ENCODE measurements at places on chromosomes 2 and 18. TPM values are rescaled to one million over a fixed set of nuclear protein-coding genes. Genes with fewer than 3 reads are reported as not detected.

The TBC1D8 gene
- total RNA-seq = 8.8 TPM

The SCYGR4 gene
- not detected for total RNA-seq

The CIB4 gene
- not detected for total RNA-seq

DNA sequence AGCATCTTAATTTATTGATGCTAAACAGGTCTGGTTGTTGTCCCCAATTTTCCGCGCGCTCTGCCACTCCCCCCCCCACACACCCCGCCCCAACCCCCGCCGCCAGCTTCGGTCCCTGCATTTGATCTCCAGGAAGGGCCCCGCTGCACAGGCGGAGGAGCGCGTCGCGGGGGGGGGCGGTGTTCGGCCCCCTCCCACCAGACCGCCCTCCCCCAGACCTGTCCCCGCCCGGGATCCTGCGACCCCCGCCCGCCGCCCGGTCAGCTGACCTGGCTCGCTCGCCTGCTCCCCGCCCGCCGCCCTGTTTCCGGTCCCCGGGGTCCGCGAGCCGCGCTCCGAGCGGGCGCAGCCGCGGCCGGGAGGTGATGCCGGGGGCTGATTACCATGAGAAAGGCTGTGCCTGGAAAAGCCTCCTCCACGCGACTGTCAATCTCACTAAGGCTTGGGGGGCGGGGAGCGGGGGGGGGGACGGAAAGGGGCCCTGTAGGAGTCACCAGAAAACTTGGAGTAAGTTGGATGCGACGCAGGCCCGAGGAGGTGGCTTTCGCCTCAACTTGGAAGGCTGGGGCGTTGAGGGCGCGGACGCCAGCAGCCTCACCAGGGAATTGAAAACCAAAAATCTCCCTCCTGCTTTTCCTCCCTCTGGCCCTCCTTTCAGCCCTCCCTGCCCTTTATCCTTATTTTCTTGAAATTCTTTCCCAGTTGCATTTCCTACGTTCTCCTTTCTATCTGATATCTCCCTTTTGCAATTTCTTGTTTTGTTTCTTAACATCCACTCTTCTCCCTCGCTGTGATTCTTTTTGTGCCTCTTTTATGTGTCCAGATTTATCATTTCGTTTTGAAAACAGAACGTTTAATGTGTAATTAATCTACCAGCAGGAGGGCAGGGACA lies 4.4 kb upstream of the ZEB2 start:
- DNase-seq = peak; percentile 67

- no peak for DNase-seq
These were observed 10.0 kb downstream of the NT5DC4 start for GRCh38 chr2:112730791-112731190.

- DNase-seq = no peak
These were observed 43.7 kb downstream of the MYO3B start for GRCh38 chr2:170221317-170222288.

- no peak for DNase-seq
These were observed 18.0 kb downstream of the ANKRD44 start for GRCh38 chr2:197292619-197293018.

GRCh38 chr2:219296142-219296541 lies 13.1 kb downstream of the PTPRN start:
- DNase-seq = no peak

DNA sequence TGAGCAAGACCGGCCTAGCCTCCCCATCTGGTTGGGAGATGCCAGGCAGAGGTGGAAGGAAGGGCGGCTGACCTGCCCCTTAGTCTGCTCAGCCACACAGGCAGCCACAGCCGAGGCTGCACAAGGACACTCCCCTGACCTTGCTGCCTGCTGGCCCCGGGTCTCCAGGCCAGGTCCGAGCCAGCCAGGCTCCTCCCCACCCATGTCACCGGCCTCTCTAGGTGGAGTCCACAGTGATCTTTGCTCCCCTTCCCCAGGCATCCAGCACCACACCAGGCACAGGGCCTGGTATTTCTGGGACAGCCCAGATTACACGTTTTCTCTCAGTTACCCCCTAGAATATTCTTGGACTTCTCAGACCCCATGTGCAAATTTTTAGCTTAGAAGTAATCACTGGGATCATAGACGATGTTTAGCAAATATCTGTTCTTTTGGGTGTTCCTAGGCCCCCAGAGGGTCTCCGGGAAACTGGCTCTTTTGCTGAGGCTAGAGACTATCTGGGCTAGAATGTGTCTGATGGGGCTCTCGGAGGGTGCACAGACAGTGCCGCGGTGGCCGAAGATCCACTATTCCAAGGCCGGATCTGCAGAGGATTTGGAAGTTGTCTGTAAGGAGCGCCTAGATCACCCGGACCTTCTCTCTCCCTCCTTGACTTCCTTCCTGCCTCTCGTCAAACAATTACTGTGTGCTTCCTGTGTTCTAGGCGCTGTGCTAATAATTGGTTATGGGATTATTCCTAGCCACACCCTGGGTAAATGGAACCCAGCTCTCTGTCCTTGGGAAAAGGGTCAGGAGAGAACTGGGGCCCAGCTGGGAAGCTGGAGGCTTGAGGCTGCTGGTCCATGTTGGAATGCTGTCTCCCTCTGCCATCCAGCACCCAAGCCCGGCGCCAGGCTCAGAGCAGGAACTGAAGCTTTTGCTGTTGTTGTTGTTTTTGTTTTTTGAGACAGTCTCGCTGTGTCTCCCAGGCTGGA lies 46.9 kb downstream of the ODC1 start:
- no peak for DNase-seq

DNA sequence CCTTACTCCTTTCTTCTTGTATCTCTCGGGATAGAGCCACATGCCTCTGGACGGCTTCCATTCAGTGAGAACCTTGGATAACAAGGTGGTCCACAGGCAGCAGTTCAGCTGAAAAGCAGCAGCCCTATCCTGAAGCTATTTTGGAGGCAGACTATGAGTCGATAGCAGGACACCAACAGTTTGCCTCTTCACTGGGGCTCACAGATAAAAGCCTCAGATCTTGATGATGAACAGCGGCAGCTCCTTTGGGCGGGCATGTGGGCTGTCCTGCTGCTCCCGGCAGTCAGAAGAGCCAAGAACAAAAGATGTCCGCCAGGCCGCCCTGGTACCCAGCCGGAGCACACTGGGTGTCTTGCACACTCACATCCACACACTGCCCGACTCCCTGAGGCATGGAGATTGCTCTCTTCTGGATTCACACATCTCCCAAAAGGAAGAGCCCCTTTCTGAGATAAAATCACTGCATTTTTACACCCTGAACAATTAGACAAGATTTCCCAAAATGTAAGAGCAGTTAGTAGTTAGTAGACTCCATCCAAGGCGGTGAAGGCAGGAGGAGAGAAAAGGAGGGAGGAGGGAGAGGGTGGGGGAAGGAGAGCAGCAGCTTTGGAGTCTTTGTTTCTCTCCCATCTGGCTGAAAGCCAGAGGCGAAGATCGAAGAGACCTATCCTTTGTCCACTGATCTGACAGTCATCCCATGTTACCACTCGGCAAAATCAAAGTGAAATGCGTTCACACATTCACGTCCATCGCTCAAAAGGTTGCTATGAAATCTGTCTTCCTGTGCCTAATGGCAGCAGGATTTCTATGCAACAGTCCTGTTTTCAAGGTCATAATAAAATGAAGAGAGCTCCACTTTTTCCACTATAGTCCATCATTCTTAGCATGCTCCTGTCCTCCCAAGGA lies 90.1 kb upstream of the KLF7 start:
- no peak for DNase-seq

DNA sequence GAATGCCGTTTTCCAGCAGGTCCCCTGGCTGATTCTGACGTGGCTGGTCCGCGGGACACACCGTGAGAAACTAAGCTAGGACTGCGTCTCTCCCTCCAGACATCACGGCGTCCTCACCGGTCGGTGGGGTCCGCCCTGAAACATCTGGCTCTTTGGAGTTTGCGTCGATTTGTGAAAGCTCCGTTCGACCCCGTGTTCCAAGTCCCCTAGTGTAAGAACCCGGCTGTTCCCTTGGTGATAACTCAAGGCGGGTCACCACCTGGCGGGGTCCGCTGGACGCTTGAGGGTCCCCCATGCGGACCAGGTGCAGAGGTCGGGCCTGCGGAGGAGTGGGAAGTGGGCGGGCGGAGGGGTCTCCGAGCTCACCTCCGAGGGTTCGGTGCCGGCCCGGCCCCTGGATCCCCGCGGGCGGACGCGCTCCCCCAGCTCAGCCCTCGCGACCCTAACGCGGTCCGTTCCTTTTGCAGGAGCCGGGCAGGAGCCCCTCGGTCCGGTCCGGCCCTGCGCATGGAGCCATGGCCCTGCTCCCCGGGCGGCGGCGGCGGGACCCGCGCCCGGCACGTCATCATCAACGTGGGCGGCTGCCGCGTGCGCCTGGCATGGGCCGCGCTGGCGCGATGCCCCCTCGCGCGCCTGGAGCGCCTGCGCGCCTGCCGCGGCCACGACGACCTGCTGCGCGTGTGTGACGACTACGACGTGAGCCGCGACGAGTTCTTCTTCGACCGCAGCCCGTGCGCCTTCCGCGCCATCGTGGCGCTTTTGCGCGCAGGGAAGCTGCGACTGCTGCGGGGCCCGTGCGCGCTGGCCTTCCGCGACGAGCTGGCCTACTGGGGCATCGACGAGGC lies 65.6 kb downstream of the KCNG2 start:
- no peak for DNase-seq
